NCI-H1694 (cell line): ENCODE measurements at places on chromosomes 1 and 21.

DNA sequence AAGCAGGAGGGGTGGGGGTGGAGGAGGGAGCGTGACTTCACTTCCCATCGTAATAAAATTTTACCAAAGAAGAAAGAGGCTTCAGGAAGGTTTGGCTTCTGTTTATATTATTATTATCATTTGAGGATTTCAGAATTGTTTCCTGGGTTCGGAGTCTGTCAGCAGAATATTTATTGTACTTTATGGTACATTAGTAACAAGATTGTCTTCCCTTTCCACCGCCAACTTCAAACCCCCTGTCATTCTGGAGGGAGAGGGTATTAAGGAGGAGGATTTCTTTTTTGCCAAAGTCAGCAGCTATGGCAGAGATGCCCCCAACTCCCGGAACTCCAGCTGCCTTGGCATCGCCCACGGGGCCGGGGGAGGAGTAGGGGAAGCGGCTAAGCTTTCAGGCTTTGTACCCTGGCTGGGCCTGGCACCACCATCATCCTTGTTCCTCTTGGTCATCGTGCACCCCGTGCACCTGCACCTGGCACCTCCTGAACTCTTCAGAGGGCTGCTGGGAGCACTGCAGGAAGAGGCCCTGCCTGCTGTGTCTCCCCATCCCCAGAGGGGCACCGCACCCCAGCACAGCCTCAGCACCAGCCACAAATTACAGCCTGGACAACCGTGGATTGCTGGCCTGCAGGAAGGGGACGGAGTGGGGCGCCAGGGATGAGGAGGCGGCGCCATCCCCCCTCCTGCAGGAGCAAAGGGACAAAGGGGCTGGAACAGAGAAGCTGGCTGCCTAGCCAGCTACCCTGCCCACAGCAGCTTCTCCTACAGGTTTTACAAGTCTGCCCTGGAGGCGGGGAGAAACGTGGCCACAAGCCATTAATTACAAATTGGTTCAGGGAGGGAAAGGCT, 24.0 kb upstream of the PAX7 start:
- DNase-seq: no peak

- DNase-seq: no peak
Measured at GRCh38 chr1:234488054-234489006, 9.4 kb upstream of the TARBP1 start.

- DNase-seq: no peak
Measured at GRCh38 chr1:46224966-46225365, 21.8 kb downstream of the LURAP1 start.

- no peak for DNase-seq
Measured at GRCh38 chr1:61951731-61952580, 209.7 kb downstream of the PATJ start.

- no peak for DNase-seq
Measured at GRCh38 chr1:26787381-26787705, 407 bp upstream of the PIGV start.

- no peak for DNase-seq
Measured at GRCh38 chr1:86067626-86068025, 88.9 kb downstream of the COL24A1 start.

DNA sequence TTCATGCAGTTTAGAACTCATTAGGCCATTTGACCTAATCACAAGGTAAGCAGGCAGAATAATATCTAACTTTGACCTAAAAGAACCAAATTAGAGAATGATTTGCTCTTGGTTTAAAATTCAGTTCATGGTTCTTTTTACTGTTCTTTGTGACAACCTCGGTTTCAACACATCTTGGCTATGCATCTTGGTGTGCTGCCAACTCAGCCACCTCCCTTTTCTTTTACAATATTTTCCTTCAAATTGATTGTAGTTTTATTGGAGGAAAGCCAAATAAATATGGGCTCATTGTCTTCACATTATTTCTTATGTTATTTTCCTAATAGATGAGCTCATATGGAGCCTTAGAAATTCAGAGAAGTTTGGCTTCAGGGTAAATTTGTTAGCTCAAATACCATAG, 338.3 kb downstream of the SIPA1L2 start:
- DNase-seq: no peak

DNA sequence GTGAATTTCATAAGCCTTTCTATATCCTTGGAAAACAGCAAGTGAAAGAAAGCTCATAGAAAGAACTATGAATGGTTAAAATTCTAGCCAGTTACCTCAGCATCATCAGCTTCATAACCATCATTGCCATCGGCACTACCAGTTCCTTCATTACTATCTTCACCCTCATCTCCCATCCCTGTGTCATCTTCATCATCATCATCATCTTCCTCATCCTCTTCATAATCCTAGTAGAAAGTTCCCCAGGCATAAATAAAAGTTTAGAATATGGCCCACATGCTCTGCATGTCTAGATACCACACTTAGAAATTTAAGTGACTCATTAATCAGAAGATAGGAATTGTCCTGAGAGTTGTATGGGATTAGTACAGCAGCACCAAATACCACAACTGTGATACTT, 49.0 kb downstream of the TPR start:
- no peak for DNase-seq

GRCh38 chr1:201332021-201332420, 45.5 kb downstream of the TNNT2 start:
- no peak for DNase-seq

DNA sequence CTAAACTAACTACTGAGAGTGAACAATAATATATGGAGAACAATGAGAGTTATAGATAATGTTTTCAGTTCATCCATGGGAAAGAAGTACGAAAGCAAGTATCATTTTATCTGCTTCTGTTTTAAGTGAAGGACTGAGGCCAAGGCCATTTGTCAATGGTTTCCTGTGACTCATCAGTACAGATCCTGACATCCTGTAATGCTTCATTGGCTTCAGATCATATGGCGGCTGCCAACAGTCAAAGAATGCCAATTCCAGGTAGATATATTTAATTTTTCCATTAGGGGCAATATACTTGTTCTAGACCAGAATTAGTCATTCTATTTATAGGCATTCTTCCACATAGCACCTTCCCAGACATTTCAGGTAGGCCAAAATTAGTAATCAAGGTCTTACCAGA, 97.3 kb downstream of the USH2A start:
- no peak for DNase-seq

DNA sequence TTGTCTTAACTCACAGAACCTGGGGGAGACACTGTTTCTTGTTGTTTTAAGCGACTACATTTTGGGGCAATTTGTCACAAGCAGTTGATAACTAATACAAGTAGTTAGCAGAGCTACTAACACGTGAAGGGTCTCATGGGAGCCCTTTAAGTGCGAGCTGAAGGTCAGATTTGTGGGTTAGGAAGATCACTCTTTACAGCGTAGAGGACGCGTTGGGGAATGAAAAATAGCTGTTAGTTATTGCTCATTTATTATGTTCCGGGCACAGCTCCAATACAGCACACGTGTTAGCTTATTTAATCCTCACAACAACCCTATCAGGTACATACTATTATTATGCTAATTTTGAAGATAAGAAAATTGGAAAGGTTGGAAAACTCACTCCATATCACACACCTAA, 95.9 kb downstream of the ACTL8 start:
- no peak for DNase-seq

DNA sequence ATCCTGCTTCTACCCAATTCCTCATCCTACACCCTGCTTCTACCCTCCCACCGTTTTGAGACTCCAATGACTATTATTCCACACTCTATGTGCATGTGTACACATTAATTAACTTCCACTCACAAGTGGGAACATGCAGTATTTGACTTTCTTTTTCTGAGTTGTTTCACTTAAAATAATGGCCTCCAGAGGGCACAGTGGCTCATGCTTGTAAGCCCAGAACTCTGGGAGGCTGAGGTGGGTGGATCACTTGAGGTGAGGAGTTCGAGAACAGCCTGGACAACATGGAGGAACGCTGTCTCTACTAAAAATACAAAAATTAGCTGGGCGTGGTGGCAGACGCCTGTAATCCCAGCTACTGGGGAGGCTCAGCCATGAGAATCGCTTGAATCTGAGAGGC, 464.8 kb downstream of the PTBP2 start:
- DNase-seq: no peak

GRCh38 chr1:183306317-183307042, 111.7 kb downstream of the NMNAT2 start:
- no peak for DNase-seq

- no peak for DNase-seq
Measured at GRCh38 chr1:14763977-14764376, 165.5 kb downstream of the KAZN start.

GRCh38 chr1:69221524-69221923, 346.2 kb upstream of the LRRC7 start:
- no peak for DNase-seq

GRCh38 chr1:235014756-235015155, 113.9 kb downstream of the TOMM20 start:
- DNase-seq: no peak

GRCh38 chr1:153849487-153850185, 73.1 kb downstream of the GATAD2B start:
- no peak for DNase-seq
